Upper lobe of right lung (tissue), 1 donor: ENCODE measurements at places on chromosomes 11 and 22. TPM values are rescaled to one million over a fixed set of nuclear protein-coding genes. Genes with fewer than 3 reads are reported as not detected.

DNA sequence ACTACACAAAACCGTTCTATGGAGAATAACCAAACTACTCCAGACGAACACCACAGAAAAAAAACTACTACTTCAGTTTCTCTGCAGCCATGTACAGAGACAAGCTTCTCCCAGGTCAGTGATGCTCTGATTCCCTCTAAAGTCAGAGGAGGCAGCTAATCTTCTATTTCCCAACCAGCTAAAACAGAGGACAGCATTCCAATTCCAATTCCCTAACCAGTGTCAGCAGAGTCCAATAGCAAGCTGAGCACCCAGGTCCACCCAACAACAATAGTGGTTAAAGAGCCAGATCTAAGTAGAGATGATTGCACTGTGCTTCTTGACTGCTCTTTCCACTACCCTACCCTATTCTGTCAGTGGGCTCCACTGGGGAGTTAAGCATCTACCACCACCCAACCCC, 6.7 kb downstream of the XKR3 start:
- no peaks in the 10 kb centered on the region for H3K36me3 ChIP-seq
- H3K4me1 ChIP-seq = no peaks in the 10 kb centered on the region
- H3K27ac ChIP-seq = no peak overlapping the region

- H3K4me1 ChIP-seq = peaks cover 7% of the 10 kb centered on the region
- H3K27ac ChIP-seq = no peak overlapping the region
Measured at GRCh38 chr11:1767399-1768140, 3.8 kb upstream of the CTSD start.

CHST1 gene
- 4.9 TPM for total RNA-seq

SLC22A8 gene
- not detected for total RNA-seq

ANO9 gene
- total RNA-seq = 22.4 TPM

DAGLA gene
- 6.0 TPM for total RNA-seq

PRDM10 gene
- 15.7 TPM for total RNA-seq

SMIM35 gene
- not detected for total RNA-seq
